ENCODE measurements at places on chromosomes 13 and 19.

DNA sequence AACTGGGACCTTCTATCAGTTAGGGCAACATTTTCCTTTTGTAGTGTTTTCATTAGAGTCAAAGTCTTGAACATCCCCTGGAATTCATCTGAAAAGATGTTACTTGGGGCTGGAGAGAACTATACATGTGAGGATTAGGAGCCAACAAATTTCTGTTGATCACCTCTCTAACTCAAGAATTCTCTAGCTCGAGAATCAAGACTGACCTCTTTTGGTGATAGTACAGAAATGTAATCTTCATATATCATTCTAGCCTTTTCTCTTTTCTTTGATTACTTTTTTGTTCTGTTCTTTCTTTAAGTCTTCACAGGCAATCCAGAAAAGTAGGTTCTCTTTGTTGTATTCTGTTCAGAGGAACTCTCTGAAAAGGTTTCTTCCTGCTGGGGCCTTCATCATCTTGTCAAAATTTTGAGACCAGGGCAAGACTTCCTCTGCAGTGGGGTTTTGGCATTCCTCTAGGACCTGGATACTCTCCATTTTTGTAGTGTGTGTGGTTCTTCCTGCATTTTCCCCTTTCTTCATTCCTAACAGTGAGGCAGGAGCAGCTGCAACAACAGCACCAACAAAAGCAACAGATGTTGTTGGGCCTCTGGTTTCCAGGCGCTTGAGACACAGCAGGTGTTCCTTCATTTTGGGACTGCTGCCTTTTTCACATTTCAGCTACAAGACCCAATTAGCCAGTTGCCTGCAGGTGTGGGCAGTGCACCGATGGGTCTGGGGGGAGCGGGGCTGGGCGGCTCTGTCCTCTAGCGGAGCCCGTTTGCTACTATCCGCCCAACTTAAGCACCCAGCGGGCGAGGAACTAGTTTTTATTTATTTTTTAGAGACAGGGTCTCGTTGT lies 26.2 kb downstream of the ELF1 start:
- DNase-seq, result no peak

- no peak for DNase-seq
Measured at GRCh38 chr13:27621116-27621365, 651 bp upstream of the POLR1D start.

DNA sequence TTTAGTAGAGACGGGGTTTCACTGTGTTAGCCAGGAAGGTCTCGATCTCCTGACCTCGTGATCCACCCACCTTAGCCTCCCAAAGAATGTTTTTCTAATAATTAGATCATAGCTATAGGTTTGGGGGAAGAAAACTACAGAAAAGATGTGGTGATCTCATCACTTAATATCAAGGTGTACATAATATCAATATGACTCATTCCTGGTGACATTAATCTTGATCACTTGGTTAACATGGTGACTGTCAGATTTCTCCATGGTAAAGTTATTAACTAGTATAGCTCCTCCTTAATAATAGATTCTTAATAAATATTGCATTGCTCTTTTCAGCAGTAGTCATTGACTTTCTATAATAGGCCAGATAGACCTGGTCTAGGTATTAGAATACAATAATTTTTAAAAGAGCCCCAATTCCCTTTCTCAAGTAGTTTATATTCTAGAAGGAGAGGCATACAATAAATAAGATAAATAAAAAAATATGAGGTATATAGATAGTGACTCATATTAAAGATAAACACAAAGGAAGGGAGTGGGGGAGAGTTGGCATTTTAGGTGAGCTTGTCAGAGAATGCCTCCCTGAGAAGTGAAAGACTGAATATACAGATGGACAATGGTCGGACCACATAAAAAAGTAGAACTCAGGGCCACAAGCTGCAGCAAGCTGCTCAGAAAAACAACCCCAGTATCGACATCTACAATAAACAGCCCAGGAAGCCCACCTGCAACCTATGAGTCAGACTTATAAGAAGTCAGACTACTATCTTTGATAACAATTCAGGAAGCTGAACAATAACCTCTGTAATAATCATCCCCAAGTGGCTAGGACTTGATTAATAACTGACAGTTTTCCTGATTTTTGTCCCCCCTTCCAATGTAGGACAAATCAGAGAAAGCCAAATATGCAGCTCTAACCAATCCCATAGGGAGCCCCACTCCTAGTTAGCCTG lies 210.8 kb downstream of the RFC3 start:
- DNase-seq, result no peak

DNA sequence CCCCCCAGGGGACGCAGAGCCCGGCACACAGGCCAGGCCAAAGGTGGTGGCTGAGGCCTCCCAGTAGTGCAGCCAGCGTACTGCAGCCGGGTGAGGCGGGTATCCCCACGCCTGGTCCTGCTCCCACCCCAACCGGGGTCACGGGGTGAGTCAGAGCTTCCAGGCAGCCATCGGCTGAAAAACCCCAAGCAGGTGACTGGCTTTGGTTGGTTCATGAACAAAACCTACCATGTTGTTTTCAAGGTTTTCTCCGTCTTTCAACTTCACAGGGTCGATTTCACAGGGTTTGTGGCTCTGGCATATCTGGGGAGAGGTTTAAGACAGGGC lies 42.1 kb upstream of the C13orf46 start:
- no peak for DNase-seq

DNA sequence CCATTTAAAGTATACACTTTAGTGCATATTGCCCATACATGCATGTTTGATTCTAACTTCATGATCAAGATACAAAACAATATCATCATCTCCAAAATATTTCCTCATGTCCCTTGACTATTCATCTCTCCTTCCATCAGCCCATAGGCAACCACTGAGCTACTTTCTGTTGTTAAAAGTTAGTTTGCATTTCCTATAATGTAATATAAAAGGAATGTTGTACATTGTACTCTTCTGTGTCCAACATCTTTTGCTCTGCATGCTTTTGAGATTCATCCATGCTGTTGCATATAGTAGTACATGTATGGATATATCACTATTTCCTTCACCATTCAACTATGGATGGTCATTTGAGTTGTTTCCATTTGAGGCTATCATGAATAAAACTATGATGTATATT lies 74.7 kb downstream of the ITGBL1 start:
- DNase-seq, result no peak

Measured in fibroblast of villous mesenchyme (primary cell).